H1 (cell line): ENCODE measurements at places on chromosomes 5 and 9. TPM values are rescaled to one million over a fixed set of nuclear protein-coding genes. Genes with fewer than 3 reads are reported as not detected.

DNA sequence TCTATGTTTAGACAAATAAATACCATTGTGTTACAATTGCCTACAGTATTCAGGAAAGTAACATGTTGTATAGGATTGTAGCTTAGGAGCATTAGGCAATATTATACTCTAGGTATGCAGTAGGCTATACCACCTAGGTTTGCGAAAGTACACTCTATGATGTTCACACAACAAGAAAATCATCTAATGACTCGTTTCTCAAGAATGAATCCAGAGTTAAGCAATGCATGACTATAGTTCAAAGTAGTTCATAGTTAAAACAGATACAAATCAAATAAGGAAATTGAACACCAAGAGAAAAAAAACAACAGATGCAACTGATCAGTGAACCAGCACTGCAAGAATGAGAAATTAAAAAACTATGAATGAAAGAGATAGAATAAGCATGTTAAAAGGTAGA lies 27.6 kb upstream of the ABLIM3 start:
- no peak for DNase-seq
- no peaks in the 10 kb centered on the region for H3K27me3 ChIP-seq
- no peaks in the 10 kb centered on the region for H3K36me3 ChIP-seq
- no peak overlapping the region for H3K27ac ChIP-seq

GRCh38 chr5:14365831-14366430 lies 215.7 kb upstream of the OTULINL start:
- no peaks in the 10 kb centered on the region for H3K4me1 ChIP-seq
- H3K27me3 ChIP-seq: no peaks in the 10 kb centered on the region
- H3K27ac ChIP-seq: no peak overlapping the region

- H3K4me1 ChIP-seq: no peaks in the 10 kb centered on the region
- no peaks in the 10 kb centered on the region for H3K27me3 ChIP-seq
- H3K4me3 ChIP-seq: no peak overlapping the region
- no peak overlapping the region for H3K27ac ChIP-seq
- no peaks in the 10 kb centered on the region; the same call in 1 of the 2 replicates for H3K36me3 ChIP-seq
Observed at GRCh38 chr5:126360467-126360866, 62.7 kb upstream of the GRAMD2B start.

DNA sequence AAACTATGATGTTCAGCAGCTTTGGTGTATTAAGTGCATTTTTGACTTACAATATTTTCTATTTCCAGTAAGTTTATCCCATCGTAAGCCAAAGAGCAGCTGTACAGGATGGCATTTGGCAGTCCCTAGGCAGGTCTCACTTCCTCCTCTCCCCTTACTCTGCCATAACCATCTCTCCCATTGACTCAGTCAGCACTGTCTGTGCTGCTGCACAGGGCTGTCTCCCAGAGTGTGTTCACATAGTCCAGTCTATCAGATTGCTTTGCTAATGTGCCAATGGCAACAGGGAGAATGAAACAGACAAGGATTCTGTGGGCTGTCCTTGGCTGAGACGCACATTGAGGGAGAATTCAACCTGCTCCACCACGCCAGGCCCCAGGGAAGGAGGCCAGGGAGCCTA lies 47.0 kb upstream of the CAST start:
- H3K4me1 ChIP-seq: no peaks in the 10 kb centered on the region
- no peak overlapping the region for H3K27ac ChIP-seq
- H3K4me3 ChIP-seq: no peak overlapping the region
- no peaks in the 10 kb centered on the region for H3K27me3 ChIP-seq
- H3K36me3 ChIP-seq: no peaks in the 10 kb centered on the region

DNA sequence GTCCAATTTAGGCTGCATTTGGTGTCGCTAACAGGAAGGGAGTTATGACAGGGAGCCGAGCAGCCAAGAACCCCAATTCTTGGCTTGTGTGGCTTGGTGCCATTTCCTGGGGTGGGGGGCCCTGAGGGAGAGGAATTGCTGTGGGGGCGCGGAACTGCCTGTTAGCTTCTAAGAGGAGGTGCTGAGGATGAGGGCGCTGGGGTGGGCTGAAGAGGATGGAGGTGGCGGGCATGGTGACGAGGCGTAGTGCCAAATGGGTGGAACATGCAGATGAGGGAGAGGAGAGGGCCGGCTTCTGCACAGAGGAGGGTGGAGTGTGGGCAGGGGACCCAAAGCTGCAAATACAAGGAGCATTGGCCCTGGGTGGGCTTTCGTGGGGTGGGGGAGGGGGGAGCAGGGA lies 27.9 kb downstream of the IER5L start:
- H3K27me3 ChIP-seq: no peaks in the 10 kb centered on the region
- peaks cover 13% of the 10 kb centered on the region for H3K4me1 ChIP-seq
- peaks cover 9% of the 10 kb centered on the region; the same call in 1 of the 2 replicates for H3K36me3 ChIP-seq
- no peak overlapping the region for H3K27ac ChIP-seq

- H3K4me1 ChIP-seq: no peaks in the 10 kb centered on the region
- H3K27ac ChIP-seq: no peak overlapping the region
- H3K36me3 ChIP-seq: peaks cover 11% of the 10 kb centered on the region
- H3K27me3 ChIP-seq: no peaks in the 10 kb centered on the region
- DNase-seq: no peak
Observed at GRCh38 chr9:92709954-92710353, 40.0 kb upstream of the IPPK start.

TBC1D2 gene
- 7.4 and 8.0 TPM in 2 replicates for total RNA-seq

SLC25A2 gene
- total RNA-seq: not detected in 2 replicates

GRCh38 chr9:88435336-88435735 lies 47.1 kb downstream of the SPIN1 start:
- no peaks in the 10 kb centered on the region for H3K27me3 ChIP-seq
- no peaks in the 10 kb centered on the region for H3K4me1 ChIP-seq
- H3K36me3 ChIP-seq: 0 out of 2 replicates have a peak, but pooled peaks cover 2% of the 10 kb centered on the region
- no peak for DNase-seq
- no peak overlapping the region for H3K27ac ChIP-seq
- no peak overlapping the region for H3K4me3 ChIP-seq

- no peak overlapping the region for H3K4me3 ChIP-seq
- no peaks in the 10 kb centered on the region for H3K4me1 ChIP-seq
- no peak for DNase-seq
- H3K36me3 ChIP-seq: peaks cover 26% of the 10 kb centered on the region
- no peaks in the 10 kb centered on the region for H3K27me3 ChIP-seq
- H3K27ac ChIP-seq: no peak overlapping the region
Observed at GRCh38 chr9:88460587-88461332, 72.5 kb downstream of the SPIN1 start.

STKLD1 gene
- not detected in 2 replicates for total RNA-seq
